ENCODE measurements at places on chromosomes 7 and 10.
A peak's percentile ranks its signal among the peaks of the same experiment; 100 is the strongest.

- DNase-seq = no peak
Measured at GRCh38 chr10:95405655-95406054, 114.9 kb upstream of the PDLIM1 start.

DNA sequence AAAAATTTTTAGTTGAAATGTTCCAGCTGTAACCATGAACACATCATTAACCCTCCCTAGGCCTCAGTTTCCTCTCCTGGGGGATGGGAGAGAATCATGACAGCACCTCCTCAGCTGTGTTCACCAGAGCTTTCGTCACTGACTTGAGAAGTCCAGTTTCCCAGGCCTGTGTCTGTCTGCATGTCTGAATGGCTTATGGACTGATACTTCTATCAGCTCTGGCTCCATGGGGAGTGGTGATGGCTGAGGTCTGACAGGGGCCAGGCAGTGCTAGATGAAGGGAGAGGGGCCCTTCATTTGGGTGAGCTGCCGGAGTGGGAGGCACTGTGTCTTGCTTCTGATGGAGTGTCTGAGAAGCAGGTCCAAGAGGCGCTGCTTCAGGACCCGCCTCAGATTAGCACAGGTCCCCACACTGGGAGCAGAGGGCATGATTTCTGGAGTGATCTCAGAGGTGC, 192.9 kb downstream of the PTPN20 start:
- no peak for DNase-seq

- peak; percentile 62 for DNase-seq
Measured at GRCh38 chr7:27185854-27186667, 1.0 kb upstream of the HOXA11 start.

GRCh38 chr7:22444181-22444971, 55.6 kb downstream of the STEAP1B start:
- DNase-seq = no peak

DNA sequence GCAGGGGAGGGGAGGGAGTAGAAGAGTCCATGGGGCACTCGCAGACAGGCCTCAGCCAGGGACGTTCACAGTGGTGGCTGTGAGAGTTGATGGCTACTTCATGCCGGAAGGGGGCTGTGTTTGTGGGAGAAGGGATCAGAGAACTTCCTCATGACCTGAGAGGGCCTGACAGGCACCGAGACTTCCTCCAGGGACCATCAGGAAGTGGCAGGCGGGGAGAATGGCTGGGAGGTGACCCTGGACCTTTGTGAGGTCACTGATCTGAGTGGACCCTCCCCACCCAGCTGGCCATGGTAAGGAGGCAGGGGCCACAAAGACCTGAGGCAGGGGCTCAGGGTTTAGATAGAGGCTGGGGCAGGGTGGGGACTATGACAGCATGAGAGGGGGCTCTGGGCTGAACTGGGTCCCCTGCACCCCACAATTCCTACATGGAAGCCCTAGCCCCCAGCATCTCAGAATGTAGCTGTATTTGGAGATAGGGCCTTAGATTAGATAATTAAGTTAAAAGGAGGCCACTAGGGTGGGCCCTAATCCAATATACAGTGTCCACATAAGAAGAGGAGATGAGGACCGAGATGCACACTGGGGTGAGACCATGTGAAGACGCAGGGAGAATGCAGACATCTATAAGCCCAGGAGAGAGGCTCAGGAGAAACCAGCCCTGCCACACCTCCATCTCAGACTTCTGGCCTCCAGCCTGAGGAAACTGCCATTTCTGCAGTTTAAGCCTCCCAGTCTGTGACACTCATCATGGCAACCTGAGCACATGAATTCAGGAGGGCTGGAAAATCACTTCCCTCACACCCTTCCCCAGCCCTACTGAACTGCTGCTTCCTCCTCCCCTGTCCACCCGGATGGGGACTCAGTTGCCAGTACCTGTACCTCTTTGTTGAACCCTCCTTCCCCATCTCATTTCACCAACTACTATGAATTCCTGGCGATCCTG, 273.9 kb upstream of the ZNF32 start:
- no peak for DNase-seq

DNA sequence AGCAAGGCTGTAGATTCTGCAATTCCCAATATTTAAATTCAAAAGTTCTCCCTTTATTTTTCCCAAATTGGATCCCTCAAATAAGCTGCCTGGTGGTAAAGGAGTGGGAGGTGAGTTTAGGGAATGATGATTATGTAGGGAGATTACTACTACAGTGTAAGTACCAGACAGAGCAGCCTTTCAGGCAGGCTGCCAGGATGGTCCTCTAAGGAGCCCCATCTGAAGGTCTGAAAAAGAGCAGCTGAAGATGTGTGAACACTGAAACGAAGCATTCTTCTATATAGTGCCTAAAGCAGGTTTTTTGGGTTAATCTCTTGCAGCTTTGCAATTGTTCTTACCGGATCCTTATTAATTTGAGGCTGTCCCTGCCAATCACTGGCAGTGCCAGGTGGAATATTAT, 84.7 kb downstream of the CREB5 start:
- DNase-seq = no peak

- no peak for DNase-seq
Measured at GRCh38 chr7:41892356-41893100, 189.6 kb upstream of the INHBA start.

GRCh38 chr7:131244259-131244852, 83.3 kb upstream of the MKLN1 start:
- DNase-seq = no peak

DNA sequence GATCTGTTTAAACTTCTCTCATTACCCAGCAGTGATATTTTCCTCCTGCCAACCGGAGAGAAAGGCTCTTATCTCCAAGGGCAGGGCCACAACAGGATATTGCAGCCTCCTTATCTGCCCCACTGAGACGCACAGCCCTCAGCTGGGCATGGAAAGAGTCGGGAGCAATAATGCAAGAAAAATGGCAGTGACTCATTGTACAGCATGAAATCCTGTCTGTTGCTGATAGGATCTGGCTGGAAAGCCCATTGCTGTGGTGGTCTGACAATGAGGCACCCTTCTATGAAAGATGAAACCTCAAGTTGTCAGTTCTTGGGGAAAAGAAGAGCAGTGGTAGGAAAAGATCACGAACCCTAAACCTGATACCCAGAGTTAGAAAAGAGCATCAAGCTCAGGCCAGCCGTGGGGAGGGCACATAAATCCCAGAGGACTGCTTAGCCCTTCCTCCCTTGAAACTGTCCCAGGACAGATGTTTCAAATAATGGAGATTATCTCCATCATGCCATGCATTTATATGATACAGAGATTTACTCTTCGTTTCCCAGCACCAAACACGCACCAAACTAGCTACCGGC, 47.0 kb upstream of the FIGNL1 start:
- no peak for DNase-seq

GRCh38 chr7:106068986-106069385, 43.1 kb downstream of the SYPL1 start:
- peak; percentile 64 for DNase-seq

DNA sequence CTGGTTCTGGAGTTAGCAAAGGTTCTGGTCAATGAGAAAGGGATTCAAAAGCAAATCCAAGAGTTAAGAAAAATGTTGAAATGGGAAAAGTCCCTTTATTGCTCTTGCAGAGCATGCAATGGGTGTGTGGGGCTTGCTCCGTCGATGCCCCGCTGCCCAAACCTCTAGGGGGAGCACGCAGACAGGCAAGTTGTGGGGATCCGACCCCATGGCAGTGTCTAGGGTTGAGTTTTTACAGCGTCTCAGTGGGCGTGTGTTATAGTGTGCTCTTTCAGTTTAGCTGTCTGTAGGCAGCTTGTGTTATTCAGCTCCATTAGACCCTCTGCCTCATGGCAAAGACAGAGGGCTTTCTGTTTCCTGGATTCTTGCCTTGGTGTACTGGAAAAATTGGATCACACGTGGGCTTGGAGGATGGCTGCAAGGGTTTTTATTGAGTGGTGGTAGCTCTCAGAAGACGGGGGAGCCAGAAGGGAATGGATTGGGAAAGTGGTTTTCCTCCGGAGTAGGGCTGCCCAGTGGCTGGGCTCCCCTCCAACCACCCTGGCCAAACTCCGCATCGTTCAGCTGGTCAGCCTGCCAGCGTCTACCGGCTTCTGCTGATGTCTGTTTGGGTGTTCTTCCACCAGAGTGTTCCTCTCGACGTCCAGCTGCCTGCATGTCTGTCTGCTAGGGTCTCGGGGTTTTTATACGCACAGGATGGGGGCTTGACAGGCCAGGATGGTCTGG, 102.3 kb upstream of the PLXDC2 start:
- DNase-seq = no peak

DNA sequence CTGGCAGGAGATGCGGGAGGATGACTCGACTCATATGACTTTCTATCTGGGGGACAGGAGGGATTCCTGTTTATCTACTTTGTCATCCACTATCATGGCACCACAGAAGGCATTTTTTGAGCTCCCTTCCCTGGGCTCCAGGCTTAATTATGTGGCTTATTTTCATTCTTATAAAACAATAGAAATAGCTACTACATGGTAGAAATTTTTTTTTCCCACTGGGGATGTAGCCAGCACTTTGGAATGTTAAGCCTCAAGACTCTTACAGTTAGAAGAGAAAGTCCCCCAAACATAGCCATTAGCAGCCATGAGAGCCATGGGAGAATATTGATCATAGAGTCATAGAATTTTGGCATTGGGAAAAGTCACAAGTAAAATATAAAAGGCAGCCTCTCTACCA, 14.6 kb upstream of the FAM180A start:
- DNase-seq = no peak

GRCh38 chr7:80785961-80786536, 132.8 kb downstream of the SEMA3C start:
- no peak for DNase-seq

- no peak for DNase-seq
Measured at GRCh38 chr10:5723692-5724091, 39.1 kb downstream of the TASOR2 start.

- no peak for DNase-seq
Measured at GRCh38 chr10:43000021-43000411, 76.9 kb upstream of the RET start.

DNA sequence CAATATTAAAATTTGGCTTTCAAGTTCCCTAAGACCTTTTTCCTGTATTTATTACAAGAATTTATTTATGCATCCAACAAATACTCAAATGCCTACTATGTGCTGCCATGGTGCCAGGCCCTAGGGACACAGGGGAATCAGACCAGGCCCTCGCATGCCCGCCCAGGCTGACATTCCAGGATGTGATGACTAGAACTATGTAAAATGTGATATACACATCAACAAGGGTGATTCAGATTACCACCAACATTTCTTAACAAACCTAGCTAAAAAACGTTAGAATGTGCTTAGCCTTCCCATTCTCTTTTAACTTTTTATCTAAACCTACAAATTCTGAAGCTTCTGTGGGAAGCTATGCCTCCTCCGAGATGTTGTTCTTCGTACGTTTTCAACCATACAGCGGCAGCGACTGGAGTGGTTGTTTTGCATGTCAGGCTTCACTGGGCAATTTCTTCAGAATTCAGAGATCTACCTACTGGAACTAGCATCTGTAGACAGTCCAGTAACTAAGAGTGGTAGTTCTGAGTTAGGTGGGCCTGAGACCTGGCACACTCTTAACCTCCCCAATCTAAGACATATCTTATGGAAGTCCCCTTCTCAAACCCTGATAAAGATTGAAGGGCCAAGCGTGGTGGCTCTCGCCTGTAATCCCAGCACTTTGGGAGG, 22.1 kb downstream of the GNA12 start:
- DNase-seq = no peak

GRCh38 chr10:83582407-83583095, 556.8 kb upstream of the GHITM start:
- no peak for DNase-seq

GRCh38 chr7:12403287-12404181, at the start of gene VWDE:
Gene VWDE, minus strand, starts transcription at chr7:12403865. Its CDS starts 149 bp downstream, at chr7:12403716.
- no peak for DNase-seq

DNA sequence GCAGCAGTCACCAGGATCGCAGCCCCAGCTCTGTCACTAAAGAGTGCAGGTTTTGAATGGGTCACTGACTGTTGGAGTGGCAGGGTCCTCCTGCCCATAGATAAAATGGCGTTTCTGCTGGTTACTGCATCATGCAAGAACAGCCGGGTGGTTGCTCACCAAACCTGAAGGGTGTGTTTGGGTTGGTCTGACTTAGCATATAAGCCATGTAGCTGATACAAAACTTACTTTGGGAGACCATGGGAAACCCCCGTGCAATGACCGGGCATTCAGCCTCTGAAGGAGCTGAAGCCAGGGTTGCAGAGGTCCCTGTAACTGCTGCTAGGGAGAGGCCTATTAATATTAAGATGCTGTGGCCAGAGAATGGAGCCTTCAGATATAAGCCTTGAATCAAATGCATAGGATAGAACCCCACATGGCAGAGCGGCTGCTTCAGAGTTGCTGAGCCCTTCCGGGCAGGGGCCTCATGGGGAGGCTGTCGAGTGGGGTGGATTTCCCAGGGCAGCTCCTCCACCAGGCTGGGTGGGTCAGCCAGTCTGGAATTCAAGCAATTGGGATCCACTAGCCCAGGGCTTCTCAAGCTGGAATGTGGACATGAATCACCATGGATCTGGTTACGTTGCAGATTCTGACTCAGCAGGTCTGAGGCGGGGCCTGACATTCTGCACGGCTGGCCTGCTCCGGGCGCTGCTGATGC, 70.9 kb upstream of the CTBP2 start:
- no peak for DNase-seq

DNA sequence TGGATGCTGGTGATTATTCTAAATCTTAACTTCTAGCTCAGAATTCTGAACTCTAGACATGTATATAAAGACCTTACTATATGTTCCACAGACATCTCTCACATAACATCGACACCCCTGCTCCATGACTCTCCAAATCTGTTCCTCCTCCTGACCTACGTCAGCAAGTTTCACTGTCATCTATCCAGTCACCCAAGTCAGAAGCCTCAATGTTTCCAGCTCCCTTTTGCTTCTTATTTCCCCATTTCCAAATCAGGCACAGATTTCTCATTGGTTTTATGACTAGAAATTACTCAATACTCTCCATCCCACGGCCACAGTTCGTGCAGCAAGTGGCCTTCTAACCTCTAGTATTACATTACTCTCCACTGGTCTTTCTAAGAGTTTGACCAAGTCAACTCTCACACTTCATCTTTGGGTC, 28.5 kb downstream of the EPC1 start:
- DNase-seq = no peak
